ENCODE measurements at places on chromosomes 7 and 10. TPM values are rescaled to one million over a fixed set of nuclear protein-coding genes. Genes with fewer than 3 reads are reported as not detected.

DNA sequence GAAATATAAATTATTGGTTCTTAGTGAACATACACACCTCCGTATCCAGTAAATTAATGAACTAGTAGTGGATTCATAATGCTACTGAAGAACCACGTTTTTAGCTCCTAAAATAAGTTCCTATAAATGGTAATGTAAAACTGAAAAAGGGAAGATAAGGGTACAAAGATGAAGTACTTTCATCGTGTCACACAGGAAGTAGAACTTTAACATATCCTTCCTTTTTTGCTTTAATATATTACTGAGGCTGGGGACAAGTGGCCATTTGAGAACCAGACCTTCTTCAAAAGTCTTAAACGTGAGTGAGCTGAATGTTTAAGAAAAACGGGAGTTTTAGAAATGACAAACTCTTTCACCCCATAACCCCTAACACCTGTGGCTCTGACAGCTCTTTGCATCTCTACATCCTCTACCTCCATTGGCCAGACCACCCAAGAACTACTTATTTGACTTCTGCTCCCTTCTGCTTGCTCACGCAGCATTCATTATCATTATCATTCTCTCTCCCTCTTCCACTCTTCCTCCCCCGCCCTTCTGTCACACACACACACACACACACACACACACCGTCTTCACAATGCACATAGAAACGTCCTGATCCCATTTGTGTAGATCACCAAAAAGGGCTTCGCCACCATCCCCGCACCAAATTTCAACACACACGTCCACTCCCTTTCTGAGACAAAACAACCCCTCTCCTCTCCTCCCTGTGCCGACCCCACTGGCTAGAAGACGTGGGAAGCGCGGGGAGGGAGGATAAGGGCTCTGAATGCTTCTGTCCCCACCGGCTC, 677 bp downstream of the SKAP2 start:
- DNase-seq: no peak

DNA sequence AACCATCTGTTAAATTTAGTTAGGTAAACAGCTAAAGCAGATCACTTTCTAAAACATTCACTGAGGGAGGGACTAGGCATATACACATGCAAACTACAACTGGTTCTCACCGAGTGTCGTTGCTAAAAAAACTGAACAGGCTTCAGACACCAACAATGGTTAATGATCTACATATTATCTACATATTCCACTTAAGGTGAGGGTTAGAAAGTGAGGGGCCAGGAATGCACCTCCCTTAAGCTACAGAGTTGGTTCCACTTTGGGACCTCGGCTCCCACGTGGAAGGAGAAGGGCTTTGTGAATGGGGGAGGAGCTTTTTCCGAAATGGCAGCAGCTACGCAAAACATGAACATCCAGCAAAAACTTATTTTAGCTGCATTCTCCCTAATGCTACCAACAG, 5.8 kb downstream of the CTBP2 start:
- DNase-seq: no peak

DNA sequence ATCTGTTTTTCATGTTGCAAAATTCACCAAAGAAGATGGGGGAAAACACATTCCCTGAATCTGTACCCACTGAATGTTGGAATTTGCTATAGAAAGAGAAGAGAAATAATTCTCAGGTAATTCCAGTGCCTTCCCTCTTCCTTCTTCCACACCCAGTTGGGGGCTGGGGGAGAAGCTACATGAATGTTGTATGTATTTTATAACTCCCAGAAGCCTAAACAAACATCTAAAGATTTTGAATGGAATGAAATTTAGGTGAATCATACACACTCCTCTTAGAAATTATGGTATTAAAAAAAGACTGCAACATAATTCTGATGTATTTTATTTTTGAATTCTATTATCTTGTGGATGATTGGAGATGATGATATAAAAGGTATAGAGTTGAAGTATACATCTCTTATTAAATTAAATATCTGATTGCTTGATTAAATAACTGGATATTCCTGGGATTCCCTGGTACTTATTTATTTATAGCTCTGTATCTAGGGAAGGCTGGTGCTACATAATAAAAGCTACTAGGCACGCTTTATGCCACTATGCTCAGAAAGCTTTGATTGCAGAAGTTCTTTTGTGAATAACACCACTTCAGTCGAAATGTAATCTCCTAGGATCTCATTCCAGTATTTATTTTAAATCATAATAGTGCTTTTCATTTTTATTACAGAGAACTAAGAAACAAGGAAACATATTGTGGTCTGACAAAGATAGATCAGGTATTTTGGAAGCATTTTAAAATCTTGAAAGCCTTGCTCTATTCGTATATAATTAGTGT, 98.5 kb downstream of the MCU start:
- DNase-seq: no peak

- DNase-seq: no peak
These were observed 50.6 kb upstream of the IGFBP3 start for GRCh38 chr7:45971661-45972175.

DNA sequence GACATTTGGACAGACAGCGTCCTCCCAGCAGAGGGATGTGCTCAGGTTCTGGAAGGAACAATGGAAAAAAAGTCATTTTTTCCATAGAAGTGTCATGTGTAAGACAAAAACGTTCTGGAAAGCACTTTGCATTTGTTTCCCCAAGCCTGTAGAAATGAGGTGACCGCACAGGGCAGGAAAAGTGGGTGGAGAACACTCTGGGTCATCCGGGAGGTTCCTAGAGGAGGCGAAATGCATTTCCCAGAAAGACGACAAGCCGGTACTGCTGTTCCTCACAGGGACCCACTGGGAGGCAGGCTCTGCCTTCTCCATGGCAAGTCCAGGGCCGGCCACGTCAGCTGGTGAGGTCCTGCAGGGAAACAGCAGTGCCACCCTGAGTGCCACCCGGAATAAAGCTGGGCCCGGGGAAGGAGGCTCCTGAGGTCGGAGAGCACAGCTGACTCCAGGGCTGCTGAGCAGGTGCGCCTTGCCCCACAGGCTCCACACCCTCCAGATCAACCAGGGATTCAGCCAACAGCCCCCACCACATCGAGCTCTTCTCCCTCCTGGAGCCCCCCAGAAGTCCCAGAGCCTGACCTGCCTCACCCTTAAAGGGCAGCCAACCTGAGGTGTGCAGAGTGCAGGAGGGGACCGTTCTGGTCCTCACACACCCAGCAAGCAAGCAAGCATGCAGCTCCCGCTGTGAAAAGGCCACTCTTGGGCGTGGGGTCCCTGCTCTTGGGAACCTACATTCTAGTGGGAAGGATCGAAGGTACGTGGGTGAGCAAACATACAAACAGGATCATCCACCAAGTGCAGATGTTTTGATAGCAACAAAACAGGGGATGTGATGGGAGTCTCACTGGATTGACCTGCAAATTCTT, 28.8 kb upstream of the INPP5A start:
- no peak for DNase-seq

DNA sequence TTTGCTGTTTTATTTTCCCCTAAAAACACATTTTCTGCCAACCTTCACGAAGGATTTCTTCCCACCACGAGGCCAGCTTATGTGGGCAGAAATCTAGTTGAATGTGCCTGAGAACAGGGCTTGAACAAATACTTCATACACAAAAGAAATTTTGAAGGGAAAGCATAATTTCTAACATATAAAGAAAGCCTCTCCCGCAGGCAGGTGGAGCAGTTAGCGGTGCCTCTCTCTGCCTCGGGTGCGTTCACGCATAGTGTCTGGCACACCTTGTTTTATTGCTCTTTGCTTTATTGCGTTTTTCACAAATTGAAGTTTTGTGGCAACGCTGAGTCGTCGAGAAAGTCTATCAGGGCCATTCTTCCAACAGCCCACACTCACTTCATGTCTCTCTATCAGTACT, 7.0 kb upstream of the CSGALNACT2 start:
- DNase-seq: no peak

GRCh38 chr7:5481241-5482019, 57.8 kb upstream of the TNRC18 start:
- DNase-seq: no peak

DNA sequence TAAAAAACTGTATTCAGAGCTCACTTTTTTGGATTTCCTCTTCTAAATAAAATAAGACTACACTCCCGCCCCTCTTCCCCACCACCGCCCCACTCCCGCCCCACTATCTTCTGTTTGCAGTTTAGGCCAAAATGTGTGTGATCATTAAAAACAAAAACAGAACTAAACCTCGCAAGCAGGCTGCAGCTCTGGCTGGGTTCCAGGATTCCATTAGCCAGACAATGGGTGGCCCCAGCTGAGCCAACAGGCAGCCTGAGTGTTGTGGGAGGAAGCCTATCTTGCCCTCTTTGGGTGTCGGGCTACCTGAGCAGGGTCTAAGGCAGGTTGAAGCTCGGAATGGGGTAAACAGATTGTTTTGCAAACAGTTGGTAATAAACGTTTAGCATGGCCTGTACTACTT, 41.7 kb downstream of the ARL4A start:
- no peak for DNase-seq

DNA sequence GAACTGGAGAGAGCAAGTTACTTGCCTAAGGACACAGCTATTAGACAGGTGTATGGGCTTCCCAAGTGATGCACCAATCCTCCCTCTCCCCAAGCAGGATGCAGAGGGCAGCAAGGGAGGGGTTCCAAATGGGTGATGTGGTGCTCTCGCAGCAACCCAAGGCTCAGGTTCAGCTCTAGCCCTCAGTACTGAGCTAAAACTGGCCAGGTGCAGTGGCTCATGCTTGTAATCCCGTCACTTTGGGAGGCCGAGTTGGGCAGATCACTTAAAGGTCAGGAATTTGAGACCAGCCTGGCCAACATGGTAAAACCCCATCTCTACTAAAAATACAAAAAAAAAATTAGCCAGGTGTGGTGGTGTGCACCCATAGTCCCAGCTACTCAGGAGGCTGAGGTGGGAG, 40.7 kb downstream of the GPRIN2 start:
- DNase-seq: no peak

DNA sequence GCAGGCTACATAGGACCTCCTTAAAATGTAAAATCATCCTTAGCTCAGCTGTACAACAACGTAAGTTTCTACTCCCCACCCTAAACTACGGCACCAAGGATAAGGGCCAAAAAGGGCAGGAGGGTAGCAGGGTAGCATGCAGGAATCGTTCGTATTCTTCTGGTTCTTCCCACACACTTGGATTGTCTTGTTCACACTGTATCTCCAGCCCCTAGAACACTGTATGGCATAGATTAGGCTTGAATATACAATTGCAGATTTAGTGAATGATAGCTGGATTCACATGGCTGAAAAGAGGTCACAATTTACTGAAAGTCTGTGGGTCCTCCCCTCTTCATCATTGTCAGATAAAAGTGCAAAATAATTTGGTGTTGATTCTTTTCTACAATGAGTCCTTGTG, 28.2 kb upstream of the PRKAR2B start:
- DNase-seq: no peak

- peak; percentile 63 for DNase-seq
These were observed 17.2 kb upstream of the ATP6V0E2 start for GRCh38 chr7:149856583-149856982.

GRCh38 chr10:92702301-92702916, 12.7 kb downstream of the HHEX start:
- DNase-seq: no peak

DNA sequence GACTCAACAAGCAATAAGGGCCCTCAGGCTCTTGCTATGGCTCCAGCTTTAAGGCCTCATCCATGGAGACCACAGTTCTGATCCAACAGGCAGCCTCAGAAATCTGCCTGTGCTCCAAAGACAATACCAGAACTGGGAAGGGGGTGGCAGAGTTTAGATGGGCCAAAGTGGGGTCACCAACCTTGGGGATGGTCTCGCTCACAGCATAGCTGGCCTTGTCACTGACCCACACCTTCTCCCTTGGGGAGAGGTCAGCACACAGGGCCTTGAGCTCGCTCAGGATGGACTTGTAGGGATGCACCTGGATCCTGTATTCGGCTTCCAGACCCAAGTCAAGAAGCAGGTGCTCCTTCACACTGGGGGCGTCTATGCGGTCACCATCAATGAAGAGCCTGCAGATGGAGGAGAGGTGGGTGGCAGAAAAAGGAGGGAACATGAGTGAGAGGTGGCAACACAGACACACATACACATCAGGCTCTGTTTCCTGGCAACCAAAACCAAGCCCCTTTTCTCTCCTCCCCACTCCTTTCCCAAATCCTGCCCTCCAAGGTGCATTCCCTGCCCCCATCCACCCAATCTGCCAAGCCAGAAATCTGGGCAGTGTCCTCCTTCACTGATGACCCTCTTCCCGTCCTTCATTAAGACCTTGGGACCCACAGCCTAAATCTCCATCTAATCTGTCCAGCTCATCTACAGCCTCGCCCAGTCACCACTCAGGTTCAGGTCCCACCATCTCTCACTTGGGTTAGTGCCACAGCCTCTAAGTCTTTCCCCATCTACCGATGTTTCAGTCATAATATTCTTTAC, 40.9 kb downstream of the XPNPEP1 start:
- DNase-seq: no peak

GRCh38 chr7:154698726-154699291, 304.1 kb downstream of the PAXIP1 start:
- DNase-seq: no peak

- no peak for DNase-seq
These were observed at the start of gene TMEM72 for GRCh38 chr10:44911081-44911540. Gene TMEM72, plus strand, starts transcription at chr10:44911337. Its CDS starts 176 bp downstream, at chr10:44911513.

DNA sequence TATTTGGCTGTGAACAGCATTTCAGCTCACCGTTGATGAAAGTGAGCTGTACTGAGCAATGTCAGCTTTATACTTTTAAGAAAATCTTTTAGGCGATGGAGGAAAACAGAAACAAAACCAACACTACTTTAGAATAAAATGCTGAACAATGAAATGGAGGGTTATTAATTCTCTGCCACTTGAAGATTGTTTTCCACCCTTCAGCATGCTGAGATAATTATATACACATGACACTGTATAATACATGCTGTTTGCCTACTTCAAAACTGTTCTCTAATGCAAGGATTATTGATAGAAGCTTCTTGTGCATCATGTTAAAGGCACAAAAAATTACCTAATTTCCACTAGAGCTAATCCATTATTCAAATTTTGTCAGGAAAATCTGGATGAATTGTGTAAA, 66.8 kb downstream of the CACNA2D1 start:
- DNase-seq: no peak

DNA sequence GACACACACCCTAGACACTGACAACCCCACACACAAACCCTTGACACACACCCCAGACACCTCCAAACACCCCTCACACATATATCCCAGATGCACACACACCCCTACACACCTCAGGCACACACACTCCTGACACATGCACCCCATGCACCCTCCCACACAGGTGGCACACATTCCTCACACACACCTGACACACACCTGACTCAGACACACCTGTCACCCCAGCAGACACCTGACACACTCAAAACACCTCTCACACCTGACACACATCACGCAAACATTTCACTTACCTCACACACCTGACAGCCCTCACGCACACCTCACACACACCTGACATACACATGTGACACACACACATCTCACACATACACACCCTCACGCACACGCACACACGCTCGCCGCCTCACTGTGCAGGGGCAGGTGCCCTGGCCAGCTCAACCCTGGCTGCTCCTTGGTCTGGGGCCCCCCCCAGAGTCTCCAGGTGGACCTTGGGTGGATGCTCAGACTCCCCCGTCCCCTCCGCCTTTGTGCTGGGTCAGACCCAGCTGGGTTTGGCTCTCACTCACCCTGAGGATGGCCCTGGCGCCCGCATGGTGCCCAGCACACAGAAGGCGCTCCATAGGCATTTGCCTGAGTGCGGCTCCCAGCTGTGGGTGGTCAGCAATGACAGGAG, 3.1 kb upstream of the CALY start:
- DNase-seq: no peak

HABP2 gene
- total RNA-seq: not detected

INHBA gene
- not detected for total RNA-seq

UNCX gene
- total RNA-seq: not detected

TAS2R40 gene
- total RNA-seq: not detected

NAT16 gene
- total RNA-seq: not detected
